Fibroblast of villous mesenchyme (primary cell): ENCODE measurements at places on chromosomes 1 and 21.

GRCh38 chr21:27536319-27536718, 569.4 kb upstream of the ADAMTS5 start:
- peak; percentile 31 for DNase-seq

DNA sequence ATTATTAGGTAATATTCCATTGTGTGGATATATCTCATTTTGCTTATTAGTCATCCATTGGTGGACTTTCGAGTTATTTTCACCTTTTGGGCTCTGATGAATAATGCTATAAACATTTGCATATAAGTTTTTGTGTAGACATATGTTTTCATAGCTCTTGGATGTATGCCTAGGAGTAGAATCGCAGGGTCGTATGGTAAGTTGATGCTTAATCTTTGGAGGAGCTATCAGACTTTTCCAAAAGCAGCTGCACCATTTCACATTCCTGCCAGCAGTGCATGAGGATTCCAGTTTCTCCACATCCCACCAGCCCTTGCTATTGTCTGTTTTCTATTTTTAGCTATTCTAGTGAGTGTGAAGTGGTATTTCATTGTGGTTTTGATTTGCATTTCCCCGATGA, 120.3 kb upstream of the TMEM51 start:
- peak; percentile 30 for DNase-seq

- peak; percentile 19 for DNase-seq
Observed at GRCh38 chr1:224106568-224107281, 7.2 kb upstream of the FBXO28 start.

- no peak for DNase-seq
Observed at GRCh38 chr1:207455183-207455754, 1.1 kb downstream of the CR2 start.

DNA sequence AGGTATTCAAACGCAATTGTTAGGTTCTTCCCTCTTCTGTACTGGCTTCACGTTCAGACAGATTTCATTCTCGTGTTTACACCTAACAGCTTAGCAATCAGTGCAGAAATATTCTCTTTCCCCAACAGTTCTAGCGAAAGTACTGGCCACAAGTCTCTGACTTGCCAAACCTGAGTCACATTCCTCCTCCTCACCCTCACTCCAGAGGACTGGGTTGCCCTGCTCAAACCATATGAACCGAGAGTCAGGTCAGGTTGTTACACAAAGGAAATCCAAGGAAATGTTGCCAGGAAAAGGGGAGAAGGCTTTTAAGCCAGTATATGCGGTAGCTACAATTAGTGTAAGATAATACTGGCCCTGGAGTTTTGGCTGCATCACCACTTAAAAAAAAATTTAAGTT, 282.5 kb downstream of the RGS7 start:
- DNase-seq: no peak

DNA sequence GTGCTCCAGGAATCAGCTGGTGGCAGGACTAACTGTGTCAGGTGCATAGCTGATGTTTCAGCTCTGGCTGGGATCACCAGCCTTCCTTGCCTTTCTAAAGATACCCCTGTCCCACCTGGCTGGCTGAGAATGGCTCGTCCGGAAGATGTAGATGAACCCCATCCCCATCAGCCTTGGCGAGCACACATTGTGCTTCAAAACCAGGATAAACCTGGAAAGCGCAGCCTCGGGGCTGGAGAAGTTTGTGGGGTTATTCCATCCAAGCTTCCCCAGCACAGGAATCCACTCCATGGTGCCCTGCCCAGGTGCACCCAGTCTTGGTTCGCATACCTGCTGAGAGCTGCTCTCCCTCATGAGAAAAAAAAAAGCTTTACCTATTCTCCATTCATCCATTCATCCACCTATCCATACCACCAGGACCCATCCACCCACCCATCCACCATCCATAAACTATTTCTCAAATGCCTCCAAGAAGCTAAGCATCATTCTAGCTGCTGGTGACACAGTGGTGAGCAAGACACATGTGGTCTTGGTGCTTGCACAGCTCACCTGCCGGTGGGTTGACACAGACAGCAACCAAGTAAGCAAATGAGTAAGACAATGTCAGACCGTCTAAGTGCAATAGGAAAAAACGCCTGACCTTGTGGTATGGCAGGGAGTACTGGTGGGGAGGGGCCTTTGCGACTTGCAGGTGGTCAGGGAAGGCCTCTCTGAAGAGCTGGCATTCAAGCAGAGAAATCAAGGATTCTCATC, 94.0 kb downstream of the DMRTB1 start:
- no peak for DNase-seq
